ENCODE measurements at places on chromosomes 4 and X.
A peak's percentile ranks its signal among the peaks of the same experiment; 100 is the strongest.

DNA sequence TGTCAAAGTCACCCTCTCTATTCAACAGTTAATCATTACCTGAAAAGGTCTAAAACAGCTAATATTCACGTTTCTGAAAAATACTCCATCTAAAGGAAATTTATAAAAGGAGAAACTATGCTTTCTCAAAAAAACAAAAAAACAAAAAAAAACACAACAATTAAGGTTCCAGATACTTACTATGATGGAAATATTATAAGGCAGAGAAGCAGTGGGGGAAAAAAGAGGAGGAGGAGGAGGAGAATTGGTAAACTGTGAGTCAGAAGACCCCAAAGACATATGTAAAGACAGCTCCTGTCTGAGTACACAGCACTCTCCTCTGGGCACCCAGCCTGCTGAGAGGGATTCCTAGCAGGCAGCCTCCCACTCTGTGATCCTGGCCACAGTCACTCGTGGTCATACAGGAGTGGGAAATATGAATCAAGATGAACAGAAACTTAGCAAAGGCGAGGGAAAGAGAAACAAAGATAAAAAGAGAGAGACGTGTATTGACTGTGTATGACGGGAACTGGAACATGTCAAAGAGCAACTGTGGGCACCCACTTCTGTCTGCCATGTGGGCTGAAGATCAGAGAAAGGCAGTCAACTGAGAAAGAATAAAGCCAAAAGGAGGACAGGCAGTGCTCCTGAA, 12.5 kb downstream of the KLHL15 start:
- DNase-seq: no peak

- DNase-seq: peak; percentile 4
Measured at GRCh38 chr4:65344278-65344825, 325.9 kb downstream of the EPHA5 start.

DNA sequence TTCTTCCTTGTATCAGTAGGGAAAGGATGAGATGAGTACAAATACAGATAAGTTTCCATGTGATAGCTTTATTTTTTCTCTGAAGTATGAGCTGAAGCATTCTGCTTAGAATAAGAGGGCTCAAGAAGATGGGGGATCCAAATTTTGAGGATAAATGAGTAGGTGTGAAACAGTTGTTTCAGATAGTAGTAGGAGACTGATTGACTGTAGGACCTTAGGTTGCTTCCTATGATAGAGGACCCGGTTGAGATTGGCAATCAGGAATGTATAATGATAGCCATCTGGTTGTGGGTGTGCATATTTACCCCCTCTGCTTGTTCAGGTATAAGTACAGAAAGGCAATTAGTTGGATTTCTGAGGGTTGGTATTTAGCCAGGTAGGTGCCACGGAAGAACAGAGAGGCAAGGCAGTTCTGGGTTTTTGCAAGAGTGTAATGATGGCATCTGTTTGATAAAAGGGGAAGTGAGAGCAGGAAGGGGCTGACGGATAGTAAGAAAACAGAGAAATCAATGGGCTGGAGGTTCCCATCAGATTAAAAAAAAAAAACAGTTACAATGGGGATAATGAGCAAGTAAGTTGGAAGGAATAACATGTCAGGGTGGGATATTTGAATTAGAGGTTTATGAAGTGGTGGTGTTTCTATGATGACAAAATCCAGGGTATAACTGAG, 13.7 kb downstream of the OCRL start:
- DNase-seq: no peak

DNA sequence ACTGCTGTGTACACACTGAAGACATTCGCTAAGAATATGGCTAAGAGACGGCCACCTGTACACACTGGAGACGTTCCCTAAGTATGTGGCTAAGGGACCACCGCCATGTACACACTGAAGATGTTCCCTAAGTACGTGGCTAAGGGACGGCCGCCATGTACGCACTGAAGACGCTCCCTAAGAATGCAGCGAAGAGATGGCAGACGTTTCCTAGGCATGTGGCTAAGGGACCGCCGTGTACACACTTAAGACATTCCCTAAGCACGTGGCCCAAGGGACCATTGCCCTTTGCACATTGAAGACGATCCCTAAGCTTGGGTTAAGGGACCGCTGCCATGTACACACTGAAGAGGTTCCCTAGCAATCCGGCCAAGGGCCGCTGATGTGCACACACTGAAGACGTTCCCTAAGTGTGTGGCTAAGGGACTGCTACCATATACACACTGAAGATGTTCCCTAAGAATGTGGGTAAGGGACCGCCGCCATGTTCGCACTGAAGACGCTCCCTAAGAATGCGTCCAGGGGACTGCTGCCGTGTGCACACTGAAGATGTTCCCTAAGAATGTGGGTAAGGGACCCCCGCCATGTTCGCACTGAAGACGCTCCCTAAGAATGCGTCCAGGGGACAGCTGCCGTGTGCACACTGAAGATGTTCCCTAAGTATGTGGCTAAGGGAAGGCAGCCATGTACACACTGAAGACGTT, 36.7 kb downstream of the DHRSX start:
- no peak for DNase-seq

GRCh38 chr4:89338206-89338605, 30.6 kb upstream of the GPRIN3 start:
- no peak for DNase-seq

DNA sequence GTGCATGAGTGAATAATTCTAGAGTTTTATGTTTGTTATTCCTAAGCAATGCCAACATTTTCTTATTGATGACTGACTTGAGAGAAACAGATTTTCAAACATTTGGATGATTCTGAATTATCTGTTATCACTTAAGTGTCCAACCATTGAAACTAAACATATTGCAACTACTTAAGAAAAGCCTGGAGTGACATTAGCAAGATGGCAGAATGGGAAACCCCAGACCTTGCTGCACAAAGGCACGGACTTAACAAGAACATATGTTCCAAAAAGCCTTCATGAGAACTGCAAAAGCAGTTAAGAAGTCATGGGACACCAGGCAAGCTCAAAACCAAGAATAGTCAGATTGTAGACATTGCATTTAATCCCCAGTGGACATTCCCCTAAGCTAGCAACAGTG, 215.1 kb downstream of the DCHS2 start:
- no peak for DNase-seq

GRCh38 chr4:108264693-108265092, 96.0 kb upstream of the LEF1 start:
- no peak for DNase-seq

GRCh38 chr4:57832083-57832482, 721.9 kb upstream of the IGFBP7 start:
- no peak for DNase-seq

GRCh38 chrX:635428-636090, 5.0 kb downstream of the SHOX start:
- no peak for DNase-seq

All from bronchial epithelial cell (primary cell).